ENCODE measurements at places on chromosomes 6 and 20.

DNA sequence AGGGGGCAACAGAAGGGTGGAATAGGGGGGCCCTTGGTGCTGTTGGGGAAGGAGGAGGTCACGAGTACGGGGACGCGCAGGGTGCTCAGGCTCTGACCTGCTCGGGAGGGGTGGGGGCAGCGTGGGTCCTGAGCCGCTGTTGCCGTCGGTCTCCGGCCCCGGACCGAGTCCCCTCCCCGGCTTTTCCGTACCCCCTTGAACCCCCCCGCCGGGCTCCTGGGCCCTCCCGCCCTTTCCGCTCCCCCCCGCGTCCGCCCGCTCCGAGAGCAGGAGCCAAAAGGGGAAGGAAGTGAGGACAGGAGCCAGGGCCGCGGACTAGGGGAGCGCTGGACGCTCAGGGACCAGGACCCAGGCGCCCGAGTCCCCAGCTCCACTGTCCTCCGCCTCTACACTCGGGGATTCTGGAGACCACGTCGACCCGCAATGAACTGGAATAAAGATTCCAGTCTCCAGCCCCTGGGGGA lies at the start of gene RGL2:
RGL2 (minus strand) TSS at position 170 of the 464 bp plus-strand sequence. CDS start 332 bp downstream, outside the sequence.
- no peak for DNase-seq

- no peak for DNase-seq
Measured at GRCh38 chr20:38166703-38167233, 1.7 kb upstream of the TGM2 start.

DNA sequence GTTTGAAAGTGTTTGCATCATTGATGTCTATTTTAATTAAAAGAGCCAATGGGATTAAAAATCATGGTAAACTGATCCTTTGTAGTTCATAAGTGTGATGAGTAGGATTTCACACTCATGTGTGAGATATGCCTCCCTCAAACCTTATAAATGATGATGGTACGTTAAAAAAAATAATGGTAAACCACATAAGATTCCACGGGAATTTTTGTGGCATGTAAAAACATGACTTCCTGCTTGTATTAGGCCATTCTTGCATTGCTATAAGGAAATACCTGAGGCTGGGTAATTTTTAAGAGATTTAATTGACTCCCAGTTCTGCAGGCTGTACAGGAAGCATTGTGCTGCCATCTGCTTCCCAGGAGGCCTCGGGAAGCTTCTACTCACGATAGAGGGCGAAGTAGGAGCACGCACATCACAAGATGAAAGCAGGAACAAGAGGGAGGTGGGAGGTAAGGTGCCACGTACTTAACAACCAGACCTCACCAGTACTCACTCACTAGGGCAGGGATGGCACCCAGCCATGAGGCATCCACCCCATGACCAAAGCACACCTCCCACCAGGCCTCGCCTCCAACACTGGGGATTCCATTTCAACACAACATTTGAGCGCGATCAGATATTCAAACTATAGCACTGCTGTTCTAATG lies 187.6 kb upstream of the QKI start:
- no peak for DNase-seq

DNA sequence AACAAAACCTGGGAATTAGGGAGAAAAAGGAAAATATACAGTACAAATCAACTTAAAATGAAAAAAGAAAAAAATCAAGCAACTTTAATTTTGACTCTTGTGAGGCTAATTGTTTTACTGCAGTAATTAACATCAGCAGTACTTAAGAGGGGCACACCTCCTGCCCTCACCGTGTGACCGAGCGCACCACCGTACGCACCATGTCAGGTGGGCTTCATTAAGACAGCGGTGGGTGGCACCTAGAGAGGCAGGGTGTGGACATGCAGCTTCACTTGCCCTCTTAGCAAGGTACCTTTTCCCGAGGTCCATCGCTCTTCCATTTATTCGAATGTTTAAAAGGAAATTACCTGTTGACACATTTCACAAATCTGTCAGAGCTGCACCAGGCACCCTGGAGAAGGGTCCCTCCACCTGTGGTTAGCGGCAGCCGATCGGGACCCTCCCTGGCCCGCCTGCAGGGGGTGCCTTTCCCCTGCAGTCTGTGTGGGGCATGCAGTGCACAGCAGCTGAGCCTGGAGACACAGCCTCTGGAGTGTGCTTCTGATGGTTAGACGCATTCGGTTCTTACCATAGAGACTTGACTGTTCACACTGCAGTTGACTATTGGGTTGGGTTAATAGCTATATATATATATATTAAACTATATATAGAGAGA lies 184.1 kb downstream of the TMEM242 start:
- no peak for DNase-seq

DNA sequence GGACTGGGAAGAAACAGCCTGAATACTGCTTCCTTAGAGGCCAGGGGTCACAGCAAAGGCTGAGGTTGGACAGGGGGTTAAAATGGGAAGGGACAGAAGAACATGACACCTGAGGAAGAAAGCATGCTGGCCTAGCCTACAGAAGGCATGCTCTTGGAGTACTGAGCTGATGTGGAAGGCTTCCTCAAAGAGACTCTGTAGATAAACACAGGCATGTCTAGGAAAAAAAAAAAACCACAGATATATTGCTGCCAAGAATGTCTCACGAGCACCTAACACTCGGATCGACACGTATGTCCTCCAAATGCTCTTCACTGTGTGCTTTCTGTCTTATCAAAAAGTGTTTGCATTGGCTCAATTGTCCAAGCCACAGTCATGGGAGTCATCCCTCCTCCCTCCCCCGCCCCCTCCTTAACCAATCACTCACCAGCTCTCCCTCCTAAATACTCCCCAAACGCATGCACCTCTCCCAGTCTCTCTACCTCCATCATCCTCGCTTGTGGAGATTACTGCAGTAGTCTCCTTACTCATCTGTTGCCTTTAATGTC lies 101.1 kb upstream of the LRFN2 start:
- DNase-seq = no peak

DNA sequence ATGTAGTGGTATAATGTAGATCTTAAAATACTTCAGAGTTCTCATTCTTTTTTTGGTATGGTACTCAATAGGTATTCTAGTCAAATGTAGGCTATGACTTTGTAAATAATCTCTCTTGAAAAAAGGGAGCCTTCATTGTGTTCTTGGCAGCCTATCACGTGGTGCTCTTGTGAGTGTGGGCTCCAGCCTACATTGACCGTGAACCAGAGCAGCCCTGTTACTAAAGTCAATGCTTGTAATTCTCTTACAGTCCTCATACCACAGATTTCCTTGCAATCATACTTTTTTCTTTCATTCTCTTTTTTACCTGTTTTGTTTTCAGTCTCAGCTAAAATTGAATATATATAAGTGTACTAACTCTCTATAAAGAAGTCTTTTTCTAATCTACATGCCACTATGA lies 31.1 kb downstream of the ARID1B start:
- DNase-seq = no peak

- DNase-seq = no peak
Measured at GRCh38 chr6:98014442-98015201, 731.6 kb upstream of the MMS22L start.

GRCh38 chr20:35088231-35089145 lies 4.1 kb downstream of the TRPC4AP start:
- no peak for DNase-seq

DNA sequence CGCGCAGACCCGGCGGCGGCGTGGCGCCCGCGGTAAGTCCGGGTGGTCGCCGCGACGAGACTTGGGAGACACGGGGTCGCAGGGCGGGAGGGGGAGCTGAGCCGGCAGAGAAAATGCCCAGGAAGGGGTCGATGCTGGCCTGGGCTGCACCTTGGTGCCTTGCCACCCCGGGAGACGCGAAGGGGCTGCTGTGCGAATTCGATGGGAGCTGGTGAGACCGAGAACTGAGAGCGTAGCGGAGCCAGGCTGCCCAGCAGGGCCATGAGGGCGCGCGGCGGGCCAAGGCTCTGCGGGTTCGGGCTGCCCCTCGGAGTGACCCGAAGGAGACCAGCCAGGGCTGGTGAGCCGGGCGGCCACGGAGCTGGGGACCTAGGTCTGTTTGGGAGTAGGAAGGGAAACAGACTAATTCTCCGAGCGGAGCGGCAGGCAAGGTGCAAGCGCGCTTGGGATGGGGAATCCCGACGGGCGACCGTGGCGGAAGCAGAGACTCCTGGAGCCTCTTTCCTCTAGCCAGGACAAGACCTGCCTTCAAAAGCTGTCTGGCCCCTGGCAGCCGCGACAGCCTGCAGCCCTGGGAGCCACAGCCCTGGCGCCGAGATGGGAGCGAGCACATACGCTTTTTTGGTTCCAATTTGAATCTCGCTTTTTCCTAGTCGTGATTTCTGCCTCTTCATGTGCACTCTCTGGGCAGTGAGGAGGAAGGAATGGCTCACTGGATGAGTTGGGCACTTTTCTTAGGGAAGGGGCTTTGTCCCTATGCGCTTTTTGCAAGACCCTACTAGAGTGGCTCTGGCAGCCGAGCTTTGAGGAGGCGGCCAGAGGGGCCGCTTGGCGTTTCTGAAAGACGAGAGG lies 691 bp downstream of the SYNDIG1 start:
- no peak for DNase-seq

GRCh38 chr20:21569586-21569985 lies 55.7 kb upstream of the NKX2-2 start:
- DNase-seq = no peak

DNA sequence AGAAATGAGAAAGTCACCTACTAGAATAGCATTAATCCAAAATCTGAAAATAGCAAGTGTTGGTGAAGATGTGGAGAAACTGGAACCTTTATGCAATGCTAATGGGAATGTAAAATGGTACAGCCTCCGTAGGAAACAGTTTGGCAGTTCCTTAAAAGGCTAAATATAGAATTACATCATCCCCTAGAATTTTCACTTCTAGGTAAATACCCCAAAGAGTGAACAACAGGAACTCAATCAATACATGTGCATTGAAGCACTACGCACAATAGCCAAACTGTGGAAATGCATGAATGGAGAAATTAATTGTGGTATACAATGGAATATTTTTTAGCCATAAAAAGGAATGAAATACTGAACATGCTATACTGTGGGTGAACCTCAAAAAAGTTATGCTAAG lies 982.0 kb upstream of the FLRT3 start:
- no peak for DNase-seq

DNA sequence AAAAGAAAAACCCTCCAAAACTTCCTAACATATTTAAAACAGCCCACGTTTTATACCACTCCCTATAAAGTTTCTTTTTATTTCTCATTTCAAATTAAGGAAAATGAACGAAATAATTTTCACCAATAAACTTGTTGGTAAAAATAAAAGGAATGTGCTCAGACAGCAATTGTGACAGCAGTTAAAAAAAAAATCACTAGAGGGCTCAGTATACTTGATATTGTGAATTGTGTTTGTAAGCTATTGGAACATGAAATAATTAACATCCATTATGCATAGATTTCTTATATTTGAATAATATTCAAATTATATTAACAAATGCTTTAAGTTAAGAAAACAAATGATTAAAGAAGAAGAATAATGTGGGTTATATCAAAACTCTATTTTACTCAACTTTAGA lies 105.5 kb downstream of the ASCC3 start:
- no peak for DNase-seq

- no peak for DNase-seq
Measured at GRCh38 chr6:121482004-121482693, 46.7 kb downstream of the GJA1 start.

GRCh38 chr6:33443619-33444504 lies 10.5 kb upstream of the ZBTB9 start:
- no peak for DNase-seq

DNA sequence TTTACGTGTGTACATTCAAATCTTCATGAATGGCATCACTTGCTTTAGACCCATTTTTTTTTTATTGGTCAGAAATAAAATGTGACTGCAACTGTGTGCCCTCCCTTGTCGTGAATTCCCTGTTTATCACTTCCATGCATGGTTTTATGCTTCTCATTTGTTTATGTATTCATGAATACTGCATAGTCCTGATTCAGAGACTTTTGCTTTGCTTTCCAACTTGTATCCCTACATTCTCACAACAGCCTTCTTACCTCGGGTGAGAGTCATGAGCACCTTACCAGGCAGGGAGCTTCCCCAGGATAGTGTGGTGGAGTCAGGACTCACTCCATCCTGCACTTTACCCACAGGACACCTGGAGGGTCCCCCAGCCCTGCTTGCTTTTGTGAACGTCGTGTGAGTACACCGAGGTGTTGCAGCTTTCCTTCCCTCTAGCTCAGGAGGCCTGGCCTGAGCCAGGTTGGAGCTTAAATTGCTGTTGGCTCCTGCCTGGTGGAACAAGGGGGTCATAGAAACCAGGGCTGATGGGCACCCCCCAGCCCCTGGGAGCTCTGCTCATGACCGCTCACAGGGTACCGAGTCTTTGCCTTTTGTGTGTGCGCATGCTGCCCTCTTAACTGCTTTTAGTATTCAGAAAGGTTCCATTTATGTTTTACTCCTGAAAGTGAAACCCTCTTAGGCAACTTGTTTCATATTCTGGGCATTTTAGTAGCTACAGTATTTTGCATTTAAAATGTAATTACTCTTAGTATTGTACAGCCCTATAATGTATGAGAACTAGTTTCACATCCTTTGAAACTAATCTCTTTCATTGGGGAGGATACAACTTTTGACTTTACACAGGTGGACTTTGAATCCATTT lies 66.0 kb downstream of the CDS2 start:
- DNase-seq = no peak

GRCh38 chr6:73943930-73944652 lies 248.1 kb downstream of the CD109 start:
- no peak for DNase-seq

GRCh38 chr6:13733178-13733887 lies 21.7 kb upstream of the RANBP9 start:
- no peak for DNase-seq

- no peak for DNase-seq
Measured at GRCh38 chr6:73369157-73369556, 540 bp downstream of the OOEP start.

DNA sequence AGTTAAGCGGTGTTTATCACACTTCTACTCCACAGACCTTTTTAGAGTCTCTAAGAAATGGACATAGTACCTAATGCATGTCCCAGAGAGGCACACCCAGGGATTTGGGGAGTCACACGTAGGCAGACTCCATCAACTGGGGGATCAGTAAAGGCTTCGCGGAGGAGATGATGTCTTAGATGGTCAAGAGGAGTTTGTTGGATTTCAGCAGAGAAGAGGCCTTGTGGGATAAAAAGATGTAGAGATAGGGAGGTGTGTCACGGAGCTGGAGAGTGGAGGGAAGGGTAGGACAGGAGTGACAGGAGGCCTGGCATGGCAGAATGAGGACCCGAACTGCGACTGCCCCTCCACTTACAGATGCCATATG lies 9.1 kb downstream of the DYNLRB1 start:
- no peak for DNase-seq

- DNase-seq = no peak
Measured at GRCh38 chr20:19658137-19658536, 99.9 kb upstream of the RIN2 start.

Data from stimulated activated CD8-positive, alpha-beta memory T cell treated with anti-CD3 and anti-CD28 coated beads, Interleukin-15, amount 100 ng/mL, for 24 hours (primary cell).